ENCODE measurements at places on chromosomes 6 and 20. TPM values are rescaled to one million over a fixed set of nuclear protein-coding genes. Genes with fewer than 3 reads are reported as not detected.

DDX43 gene
- total RNA-seq: 0.52 TPM

CAGE1 gene
- total RNA-seq: 0.16 TPM

ZNF335 gene
- 36.1 TPM for total RNA-seq

DAAM2 gene
- total RNA-seq: not detected

CALHM6 gene
- 9.7 TPM for total RNA-seq
